ENCODE measurements at places on chromosomes 6 and 20.

DNA sequence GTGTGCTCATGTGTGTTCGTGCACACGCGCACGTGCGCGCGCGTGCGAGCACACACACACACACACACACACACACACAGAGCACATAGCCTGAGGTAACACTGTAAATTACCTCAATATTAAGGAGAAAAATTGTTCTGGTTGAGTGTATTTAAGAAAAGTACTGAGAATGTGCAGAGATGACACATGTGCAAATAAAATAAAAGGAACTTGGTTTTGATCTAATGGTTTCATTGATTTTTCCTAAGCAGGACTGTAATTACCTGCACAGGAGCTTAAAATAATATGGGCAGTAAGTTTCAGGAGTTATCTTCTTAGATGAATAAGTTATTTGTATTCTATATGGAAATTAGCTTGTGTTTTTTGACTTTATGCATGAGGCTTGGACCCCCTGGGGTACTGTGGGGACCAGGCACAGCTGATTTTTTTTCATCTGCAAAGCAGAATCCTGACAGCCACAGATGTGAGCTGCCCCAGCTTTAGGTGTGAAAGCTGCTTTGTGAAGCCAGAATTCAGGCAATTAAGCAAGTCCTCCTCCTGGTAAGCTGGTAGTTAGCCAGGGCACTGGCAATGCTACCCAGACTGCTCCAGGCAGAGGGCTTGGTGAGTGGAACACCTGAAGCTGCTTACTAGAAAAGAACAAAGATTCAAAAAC is 1040.6 kb upstream of the CITED2 start:
- no peak for DNase-seq

DNA sequence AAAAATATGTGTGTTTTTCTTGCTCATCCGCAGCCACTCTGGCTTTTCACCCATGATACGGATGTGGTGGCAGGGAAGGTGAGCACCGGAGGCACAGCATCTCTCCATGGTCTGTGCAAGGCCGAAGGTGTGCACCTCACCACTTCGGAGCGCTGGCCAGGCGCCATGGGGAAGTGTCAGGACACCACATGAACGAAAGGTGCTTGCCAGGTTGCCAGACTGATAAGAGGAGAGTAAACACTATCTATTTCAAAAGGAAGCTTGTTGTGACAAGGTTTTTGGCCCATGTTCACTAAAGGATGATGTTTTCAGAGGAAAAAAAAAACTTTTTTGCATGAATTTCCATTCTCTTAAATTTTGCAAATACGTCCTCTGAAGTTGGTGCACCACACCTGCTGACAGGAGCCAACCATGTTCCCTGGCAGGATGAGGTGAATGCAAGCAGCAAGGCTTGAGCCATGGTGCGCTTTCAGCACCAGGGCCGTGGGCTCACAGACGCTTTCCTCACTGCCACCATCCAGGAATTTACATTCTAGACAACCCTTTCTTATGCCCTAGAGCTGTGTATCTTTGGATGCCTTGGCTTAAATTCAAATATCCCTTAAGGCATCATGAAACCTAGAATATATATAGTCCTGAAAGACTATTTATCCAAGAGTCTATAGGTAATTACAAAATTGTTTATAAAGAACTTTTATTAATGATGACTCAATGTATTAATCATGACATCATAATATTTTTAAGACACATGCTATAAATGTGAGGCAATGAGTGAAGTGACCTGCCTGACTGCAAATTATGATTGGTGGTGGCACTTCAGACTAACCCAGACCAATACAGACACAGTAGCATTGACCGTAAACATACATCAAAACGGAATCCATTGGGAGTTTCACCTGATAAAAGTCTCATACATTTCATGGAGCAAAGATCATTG is 234.5 kb downstream of the TFAP2A start:
- no peak for DNase-seq

DNA sequence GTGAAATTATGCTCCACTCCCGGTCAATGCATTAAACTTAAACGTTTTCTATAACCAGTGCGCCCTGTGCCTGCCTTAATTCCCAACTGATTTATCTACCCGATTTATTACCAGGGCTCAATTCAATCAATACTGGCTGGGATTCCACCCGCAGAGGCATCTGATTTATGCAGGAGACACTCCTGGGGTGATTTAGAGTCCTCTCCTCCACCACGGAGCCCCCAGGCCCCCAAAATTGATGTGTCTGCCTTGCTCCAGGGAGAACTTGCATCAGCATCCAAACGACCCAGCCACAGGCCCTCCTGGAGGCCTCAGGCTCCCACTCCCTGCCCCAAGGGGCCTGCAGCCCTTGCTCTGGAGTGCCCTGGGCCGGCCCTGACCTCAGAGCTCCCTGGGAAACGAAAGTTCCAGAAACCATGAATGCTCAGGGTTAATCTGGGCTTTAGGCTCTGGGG is 29.5 kb downstream of the ANKRD60 start:
- no peak for DNase-seq

GRCh38 chr20:56998438-56998837 is 268.0 kb downstream of the BMP7 start:
- DNase-seq: no peak

- DNase-seq: no peak
Observed at GRCh38 chr20:61292391-61292790, 40.3 kb downstream of the CDH4 start.

DNA sequence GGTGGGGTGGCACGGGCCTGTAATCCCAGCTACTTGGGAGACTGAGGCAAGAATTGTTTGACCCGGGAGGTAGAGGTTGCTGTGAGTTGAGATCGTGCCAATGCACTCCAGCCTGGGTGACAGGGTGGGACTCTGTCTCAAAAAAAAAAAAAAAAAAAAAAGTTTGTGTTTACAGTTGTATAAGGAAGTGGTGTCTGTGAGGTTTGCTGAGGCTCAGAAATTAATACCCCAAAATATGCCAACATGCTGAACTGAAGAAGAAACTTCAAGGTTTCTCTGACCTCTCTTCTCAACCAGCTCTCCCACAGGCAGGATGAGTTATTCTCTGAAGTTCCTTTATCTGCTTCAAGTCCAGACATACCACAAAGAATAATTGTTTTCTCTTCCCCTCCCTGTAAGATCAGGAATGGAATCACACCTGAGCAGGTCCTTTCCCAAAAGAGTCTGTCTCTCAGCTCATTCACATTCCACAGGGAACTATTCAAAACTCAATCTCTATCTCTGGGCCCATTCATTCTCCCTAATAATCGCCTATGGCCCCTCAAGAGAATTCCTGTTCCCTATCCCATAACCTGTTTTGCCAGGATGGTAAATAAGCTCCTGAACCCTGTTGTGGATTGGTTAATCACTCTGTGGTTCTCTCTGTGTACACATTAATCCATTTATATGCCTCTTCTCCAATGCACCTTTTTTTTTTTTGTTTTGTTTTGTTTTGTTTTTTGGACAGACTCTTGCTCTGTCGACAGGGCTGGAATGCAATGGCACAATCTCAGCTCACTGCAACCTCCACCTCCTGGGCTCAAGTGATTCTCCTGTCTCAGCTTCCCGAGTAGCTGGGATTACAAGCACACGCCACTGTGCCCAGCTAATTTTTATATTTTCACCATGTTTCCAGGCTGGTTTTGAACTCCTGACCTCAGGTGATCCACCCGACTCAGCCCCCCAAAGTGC is 17.4 kb upstream of the KIFC1 start:
- no peak for DNase-seq

GRCh38 chr20:48148916-48149672 is 363.8 kb upstream of the SULF2 start:
- no peak for DNase-seq

- no peak for DNase-seq
Observed at GRCh38 chr6:168212362-168212761, 107.2 kb downstream of the DACT2 start.

GRCh38 chr6:52801188-52801841 is 2.3 kb downstream of the GSTA1 start:
- no peak for DNase-seq

DNA sequence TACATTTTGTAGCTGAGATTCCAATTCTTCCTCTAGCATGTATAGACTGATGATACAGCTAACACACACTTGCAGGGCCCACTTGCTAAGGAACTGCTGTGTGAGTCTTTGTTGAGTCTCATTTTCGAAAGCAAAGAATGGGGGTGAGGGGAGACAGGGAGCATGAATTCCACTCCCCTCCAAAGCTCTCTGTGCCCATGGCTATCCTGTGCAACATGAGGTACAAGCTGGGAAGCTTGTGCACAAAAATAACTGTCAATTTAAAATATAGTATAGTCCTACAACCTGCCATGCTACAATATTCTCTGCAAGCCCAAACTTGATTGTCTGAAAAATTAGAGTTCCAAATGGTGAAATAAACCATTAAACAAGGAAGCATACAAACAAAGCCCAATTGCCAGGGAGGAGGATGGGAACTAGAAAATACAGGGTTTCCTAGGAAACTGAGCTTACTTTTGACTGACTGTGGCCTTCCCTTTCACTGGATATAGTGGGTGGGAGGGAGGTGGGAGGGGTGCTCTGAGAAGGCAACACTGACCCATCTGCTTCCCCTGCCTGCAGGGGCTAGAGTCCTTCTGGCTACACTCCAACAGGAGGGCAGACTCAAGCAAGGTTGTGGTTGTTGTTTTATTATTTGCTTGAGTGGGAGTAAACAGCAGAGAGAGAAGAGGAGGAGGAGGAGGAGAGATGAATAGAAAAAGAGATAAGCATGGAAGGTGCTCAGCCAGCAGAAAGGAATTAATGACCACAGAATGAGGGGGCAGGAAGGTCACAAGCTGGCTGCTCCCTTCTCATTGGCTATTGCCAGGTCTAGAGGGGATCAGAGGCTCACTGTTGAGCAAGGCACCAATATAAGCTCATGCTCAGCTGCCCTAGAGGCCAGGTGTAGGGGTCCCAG is 84.6 kb downstream of the FYN start:
- DNase-seq: no peak

DNA sequence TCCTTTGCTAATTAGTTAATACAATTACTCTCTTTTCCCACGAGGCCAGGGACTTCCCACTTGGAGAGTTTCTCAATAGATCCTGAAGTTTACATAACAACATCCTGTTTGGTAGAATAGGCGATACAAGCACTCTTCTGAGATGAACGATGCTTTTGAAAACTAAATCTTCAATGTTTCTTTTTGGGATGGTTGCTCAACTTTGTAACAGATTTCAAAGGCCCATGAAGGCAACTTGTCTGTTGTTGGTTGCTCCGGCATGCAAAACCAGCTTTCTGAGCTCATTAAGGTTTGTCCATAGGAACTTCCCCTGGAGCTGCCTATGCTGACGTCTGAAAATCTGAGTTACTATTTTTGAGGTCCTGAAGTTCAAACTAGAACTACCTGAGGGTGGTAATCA is 25.9 kb upstream of the ROS1 start:
- DNase-seq: no peak

GRCh38 chr6:104599821-104600638 is 259.7 kb downstream of the HACE1 start:
- no peak for DNase-seq

DNA sequence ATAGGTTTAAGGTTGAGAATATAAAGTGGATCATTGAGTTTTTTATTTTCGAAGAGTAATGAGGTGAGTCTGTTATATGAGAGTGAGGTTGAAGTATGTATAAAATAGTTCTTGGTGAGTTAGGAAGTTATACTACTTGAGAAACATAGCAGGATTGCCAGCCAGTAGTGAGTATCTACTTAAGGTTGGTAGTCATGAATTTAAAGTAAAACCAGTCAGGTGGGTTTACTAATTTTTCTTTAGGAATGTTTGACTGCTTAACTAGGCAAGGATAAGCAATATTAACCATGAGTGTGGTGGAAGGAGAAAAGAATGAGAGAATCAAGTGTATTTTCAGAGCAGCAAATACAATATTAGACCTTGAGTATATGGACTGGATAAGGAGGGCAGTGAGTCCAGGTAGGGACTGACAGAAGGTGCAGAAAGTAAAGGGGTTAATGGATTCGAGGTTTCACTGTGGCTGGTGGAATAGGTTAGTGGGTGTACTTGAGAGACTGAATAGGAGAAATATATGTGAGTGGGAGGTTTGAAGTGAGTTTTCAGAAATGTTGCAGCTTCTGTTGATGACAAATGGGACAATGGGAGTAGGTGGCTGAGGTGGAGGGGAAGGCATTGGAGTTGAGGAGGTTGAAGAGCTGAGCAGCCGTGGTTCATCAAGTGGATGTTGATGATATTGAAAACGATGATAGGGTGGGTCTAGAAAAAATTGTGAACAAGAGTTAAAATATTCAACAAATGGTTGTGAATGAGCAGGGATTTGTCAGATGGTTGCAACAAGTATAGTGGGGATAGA is 232.5 kb upstream of the ASCC3 start:
- DNase-seq: no peak

- no peak for DNase-seq
Observed at GRCh38 chr6:76770281-76770680, 693.0 kb downstream of the HTR1B start.

- DNase-seq: peak; percentile 61
Observed at GRCh38 chr20:5222919-5223634, 93.7 kb downstream of the PROKR2 start.

- no peak for DNase-seq
Observed at GRCh38 chr6:95354551-95354950, 222.8 kb upstream of the MANEA start.

GRCh38 chr6:26594131-26594498 is 2.6 kb upstream of the ABT1 start:
- DNase-seq: no peak

GRCh38 chr6:131645846-131646245 is 8.7 kb downstream of the ENPP3 start:
- no peak for DNase-seq

All from CD4-positive, alpha-beta T cell treated with Interferon alpha-2 for 1 hour (primary cell).